ENCODE measurements at places on chromosomes 3 and 15. TPM values are rescaled to one million over a fixed set of nuclear protein-coding genes. Genes with fewer than 3 reads are reported as not detected.

B3GNT5 gene
- total RNA-seq: 22.8 TPM

TTLL3 gene
- total RNA-seq: 15.7 TPM

CALML4 gene
- 5.4 TPM for total RNA-seq

AMIGO3 gene
- 0.72 TPM for total RNA-seq

CP gene
- total RNA-seq: 5.8 TPM

HTR3E gene
- not detected for total RNA-seq

A4GNT gene
- not detected for total RNA-seq

SPTSSB gene
- total RNA-seq: 3.7 TPM

ENTPD3 gene
- not detected for total RNA-seq

ALG1L2 gene
- 0.33 TPM for total RNA-seq

OSBPL10 gene
- 88.1 TPM for total RNA-seq

EPHA6 gene
- 0.57 TPM for total RNA-seq

PP2D1 gene
- not detected for total RNA-seq

SEMA3B gene
- total RNA-seq: 1.4 TPM

CLCN2 gene
- total RNA-seq: 22.5 TPM

SRGAP3 gene
- total RNA-seq: 0.82 TPM

NAALADL2 gene
- 2.7 TPM for total RNA-seq

CASR gene
- not detected for total RNA-seq

CGNL1 gene
- total RNA-seq: 3.5 TPM

DET1 gene
- total RNA-seq: 5.2 TPM

CCDC80 gene
- 0.64 TPM for total RNA-seq

PAQR9 gene
- 0.36 TPM for total RNA-seq

ALDH1A2 gene
- 0.98 TPM for total RNA-seq

CAMK2N2 gene
- 5.7 TPM for total RNA-seq

CCR3 gene
- not detected for total RNA-seq

GXYLT2 gene
- 6.1 TPM for total RNA-seq

SI gene
- total RNA-seq: not detected

CDAN1 gene
- total RNA-seq: 41.1 TPM

STAB1 gene
- 0.39 TPM for total RNA-seq

PRICKLE2 gene
- 0.26 TPM for total RNA-seq

SLC22A14 gene
- total RNA-seq: 0.13 TPM

CCR8 gene
- not detected for total RNA-seq

CSTA gene
- not detected for total RNA-seq

STAC gene
- 18.8 TPM for total RNA-seq

PATL2 gene
- 0.49 TPM for total RNA-seq

KNG1 gene
- total RNA-seq: 0.23 TPM

CCDC191 gene
- 5.6 TPM for total RNA-seq

CMTM8 gene
- 9.8 TPM for total RNA-seq

HIGD2B gene
- 0.21 TPM for total RNA-seq

C2CD4A gene
- total RNA-seq: 0.15 TPM

RBM6 gene
- total RNA-seq: 43.6 TPM

GUCA1C gene
- total RNA-seq: not detected

LRRC2 gene
- not detected for total RNA-seq

SH2D7 gene
- not detected for total RNA-seq

LTF gene
- total RNA-seq: not detected

CILP gene
- total RNA-seq: 0.08 TPM

ANKRD34C gene
- not detected for total RNA-seq

FBXL22 gene
- 0.54 TPM for total RNA-seq

MYRIP gene
- 0.59 TPM for total RNA-seq

MTHFS gene
- 50.0 TPM for total RNA-seq

RUBCN gene
- total RNA-seq: 37.9 TPM

BUB1B gene
- 67.8 TPM for total RNA-seq

TMEM212 gene
- total RNA-seq: not detected
